ENCODE measurements at places on chromosomes 1 and 21. TPM values are rescaled to one million over a fixed set of nuclear protein-coding genes. Genes with fewer than 3 reads are reported as not detected.

GRCh38 chr1:113669988-113670387 lies 89.3 kb downstream of the PHTF1 start:
- no peaks in the 10 kb centered on the region for H3K27me3 ChIP-seq
- no peaks in the 10 kb centered on the region for H3K36me3 ChIP-seq
- H3K4me3 ChIP-seq: no peak overlapping the region
- DNase-seq: no peak
- no peaks in the 10 kb centered on the region for H3K4me1 ChIP-seq
- H3K27ac ChIP-seq: no peak overlapping the region

- H3K4me1 ChIP-seq: peaks cover 2% of the 10 kb centered on the region
- H3K36me3 ChIP-seq: no peaks in the 10 kb centered on the region
- H3K27me3 ChIP-seq: no peaks in the 10 kb centered on the region
- no peak overlapping the region for H3K27ac ChIP-seq
- no peak overlapping the region for H3K4me3 ChIP-seq
- DNase-seq: no peak
Measured at GRCh38 chr1:159952932-159953331, 1.1 kb downstream of the SLAMF9 start.

Gene IL24
- polyA plus RNA-seq: 0.50 TPM

Gene KTI12
- polyA plus RNA-seq: 11.1 TPM
